ENCODE measurements at places on chromosomes 6 and 20.

DNA sequence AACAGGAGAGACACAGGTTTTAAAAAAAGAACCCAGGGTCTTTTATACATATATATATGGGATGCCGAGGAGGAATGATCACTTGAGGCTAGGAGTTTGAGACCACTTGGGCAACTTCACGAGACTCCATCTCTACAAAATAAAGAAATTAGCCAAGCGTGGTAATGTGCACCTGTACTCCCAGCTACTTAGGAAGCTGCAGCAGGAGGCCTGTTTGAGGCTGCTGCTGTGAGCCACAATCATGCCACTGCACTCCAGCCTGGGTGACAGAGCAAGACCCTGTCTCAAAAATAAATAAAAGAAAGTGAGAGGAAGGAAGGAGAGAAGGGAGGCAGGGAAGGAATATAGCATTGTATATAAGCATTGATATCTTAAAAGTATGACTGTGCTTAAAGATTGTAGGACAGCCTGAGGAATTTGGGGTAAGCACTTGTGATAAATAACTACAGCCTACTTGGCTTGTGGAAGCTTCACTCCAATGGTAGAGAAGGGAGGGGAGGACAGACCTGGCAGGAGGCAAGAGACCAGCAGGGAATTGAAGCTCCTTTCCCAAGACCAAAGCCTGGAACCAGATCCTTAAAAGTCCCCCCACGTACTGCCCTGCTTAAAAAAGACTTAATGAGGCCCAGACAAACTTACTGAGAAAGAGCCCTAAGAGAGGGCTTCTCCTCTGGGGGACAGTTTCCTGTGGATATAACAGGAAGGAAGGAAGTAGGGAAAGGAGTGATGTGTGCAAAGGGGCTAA, 2.5 kb upstream of the SNTA1 start:
- no peak for DNase-seq

GRCh38 chr6:163487606-163488005, 73.1 kb downstream of the QKI start:
- DNase-seq: no peak

- no peak for DNase-seq
Measured at GRCh38 chr20:48211238-48211637, 426.0 kb upstream of the SULF2 start.

DNA sequence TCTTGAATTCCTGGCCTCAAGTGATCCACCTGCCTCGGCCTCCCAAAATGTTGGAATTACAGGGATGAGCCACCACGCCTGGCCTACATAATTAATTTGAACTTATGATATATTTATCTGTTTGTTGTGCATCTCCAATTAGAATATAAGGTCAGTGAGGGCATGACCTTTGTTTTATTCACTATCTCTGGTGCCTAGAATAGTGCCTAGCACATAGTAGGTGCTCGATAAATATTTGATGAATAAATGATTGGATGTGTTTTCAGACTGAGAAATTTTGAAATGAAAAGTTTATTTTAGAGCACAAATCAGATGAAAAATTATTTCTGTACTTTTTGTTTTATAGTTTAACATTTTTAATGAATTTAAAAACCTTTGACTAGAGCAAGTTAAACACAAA, 19.4 kb upstream of the VEGFA start:
- no peak for DNase-seq

- no peak for DNase-seq
Measured at GRCh38 chr6:128882991-128883611, at the start of gene LAMA2. Gene LAMA2, plus strand, starts transcription at chr6:128883138. Its CDS starts 108 bp downstream, at chr6:128883246.

DNA sequence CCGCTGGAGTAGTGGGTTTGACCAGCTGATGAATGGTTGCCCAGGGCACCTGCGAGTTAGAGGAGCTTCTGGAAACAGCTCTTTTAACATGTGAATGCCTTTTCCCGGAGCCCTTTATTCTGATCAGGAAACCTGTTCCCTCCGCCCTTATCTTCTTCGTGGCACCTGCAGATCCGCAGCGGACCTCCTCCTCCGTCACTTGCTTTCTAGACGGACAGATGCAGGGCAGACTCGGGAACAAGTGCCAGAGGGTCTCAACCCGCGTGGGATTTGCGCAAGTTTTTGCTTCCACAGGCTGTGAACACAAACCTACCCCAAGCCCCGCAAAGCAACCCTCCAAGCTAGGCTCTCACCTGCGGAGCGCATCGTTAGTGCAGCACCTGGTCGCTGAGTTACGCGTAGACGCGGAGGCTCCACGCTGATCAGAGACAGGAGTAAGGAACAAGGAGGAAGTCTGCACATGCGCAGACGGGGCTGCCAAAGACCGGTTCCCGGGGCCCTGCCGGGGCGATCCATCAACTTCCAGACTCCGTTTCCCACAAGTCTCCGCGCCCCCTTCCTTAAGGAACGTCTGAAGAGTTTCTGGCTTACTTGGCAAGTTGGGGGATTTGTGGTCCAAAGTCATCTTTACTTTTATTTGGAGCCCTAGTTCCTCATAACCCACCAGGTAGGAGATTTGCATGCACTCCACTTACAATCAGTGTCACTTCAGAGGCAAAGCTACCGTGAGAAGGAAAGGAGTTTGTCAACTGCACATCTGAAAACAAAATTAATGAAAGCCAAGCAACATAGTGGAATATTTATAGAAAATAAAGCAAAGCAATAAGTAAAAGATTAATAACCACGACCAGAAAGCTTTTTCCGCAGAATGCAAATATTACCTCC, 52.7 kb upstream of the ELMO2 start:
- no peak for DNase-seq

DNA sequence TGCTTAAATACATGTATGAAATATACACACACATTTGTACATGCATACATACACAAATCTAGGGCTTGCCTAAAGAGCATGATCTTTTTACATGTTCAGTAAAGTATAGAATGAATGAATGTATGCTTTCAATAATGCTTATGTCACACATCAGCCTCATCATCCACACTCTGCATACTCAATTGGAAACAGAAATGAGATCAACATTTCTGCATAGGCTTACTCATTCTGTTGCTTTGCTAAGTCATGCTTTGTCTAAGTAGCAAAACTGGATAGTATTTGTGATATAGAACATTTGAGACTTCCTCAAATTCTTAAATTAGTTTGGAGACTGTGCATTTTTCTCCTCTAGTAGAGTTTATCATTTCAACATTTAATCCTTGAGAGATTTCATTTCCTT, 343.3 kb downstream of the ADGRB3 start:
- no peak for DNase-seq

- no peak for DNase-seq
Measured at GRCh38 chr6:87182321-87182720, 27.0 kb downstream of the ZNF292 start.

DNA sequence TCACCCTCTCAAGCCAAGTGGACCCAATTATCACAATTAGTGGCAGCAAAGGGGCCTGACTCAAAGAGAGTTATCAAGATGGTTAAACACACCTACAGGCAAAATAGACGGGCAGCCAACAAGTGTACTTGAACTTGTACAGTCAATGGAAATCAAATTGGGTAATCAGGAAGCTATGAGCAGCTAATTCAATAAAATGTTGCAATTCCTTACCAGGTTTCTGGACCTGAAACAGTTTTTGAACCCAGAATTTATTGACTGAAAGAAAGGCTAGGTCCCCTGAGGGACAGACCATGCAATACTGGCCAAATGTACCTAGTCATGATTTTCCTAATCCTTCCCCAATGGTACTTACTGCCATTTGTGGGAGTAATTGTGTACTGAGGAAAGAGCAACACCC, 679.8 kb downstream of the EPM2A start:
- DNase-seq: no peak

- DNase-seq: no peak
Measured at GRCh38 chr20:4737857-4738627, 16.3 kb downstream of the PRND start.

DNA sequence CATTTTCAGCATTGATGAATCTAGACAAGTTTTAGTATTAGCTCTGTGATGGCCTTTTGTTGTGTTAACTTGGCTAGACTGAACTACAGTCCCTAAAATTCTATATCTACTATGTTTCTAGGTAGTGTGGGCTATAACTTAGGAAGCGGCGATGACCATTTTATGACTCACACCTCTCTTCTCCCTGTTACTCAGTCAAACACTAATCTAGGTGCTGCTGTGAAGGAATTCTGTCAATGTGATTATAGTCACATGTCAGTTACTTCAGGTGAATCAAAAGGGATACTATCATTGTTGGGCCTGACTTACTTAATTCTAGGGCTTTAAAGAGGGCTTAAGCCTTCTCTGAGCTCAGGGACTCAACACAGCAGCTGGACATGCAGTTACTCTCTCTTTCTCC, 691.5 kb upstream of the MAP3K7 start:
- no peak for DNase-seq

GRCh38 chr6:97427648-97428047, 144.6 kb upstream of the MMS22L start:
- DNase-seq: no peak

GRCh38 chr6:110095101-110095500, 84.4 kb downstream of the WASF1 start:
- DNase-seq: peak; percentile 5

GRCh38 chr6:63418741-63419140, 99.0 kb upstream of the LGSN start:
- peak; percentile 40 for DNase-seq

GRCh38 chr6:41966214-41966920, 24.8 kb upstream of the CCND3 start:
- no peak for DNase-seq

DNA sequence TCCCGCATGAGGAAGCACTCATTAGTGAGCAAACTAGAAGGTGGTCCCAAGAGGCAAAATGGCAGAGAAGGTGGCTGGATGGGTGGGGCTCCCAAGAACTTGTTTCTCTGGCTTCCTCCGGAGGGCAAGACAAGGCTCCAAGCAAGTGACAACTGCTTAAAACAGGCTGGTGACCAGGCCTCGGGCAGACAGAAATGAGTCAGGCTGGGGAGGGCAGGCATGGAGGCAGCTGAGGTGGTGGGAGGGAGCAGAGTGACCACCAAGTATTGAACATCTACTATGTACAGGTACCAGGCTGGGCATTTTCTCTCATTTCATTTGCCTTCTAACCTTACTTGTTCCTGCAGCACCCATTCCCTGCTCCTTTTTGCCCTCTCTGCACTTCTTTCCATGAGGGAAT, 33.4 kb downstream of the TNXB start:
- no peak for DNase-seq

DNA sequence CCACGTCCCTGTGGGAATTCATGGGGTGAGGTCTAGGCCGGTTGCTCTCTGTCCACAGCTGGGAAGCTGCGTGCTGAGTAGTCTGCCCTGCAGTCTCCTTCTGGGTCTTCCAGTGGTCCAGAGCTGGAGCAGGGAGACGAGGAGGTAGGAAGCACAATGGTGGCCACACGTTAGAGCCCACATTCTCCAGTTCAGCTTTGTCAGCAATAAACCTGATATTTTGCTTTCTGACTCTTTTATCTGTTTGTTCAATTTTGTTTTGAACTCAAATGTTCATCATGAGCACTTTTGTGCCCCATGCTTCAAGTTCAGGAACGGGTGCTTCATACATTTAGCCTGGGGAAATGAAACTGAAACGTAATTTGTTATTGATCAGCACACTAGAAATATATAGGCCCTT, 21.3 kb downstream of the FNDC1 start:
- no peak for DNase-seq

GRCh38 chr20:61979701-61980635, 85.7 kb downstream of the TAF4 start:
- no peak for DNase-seq

DNA sequence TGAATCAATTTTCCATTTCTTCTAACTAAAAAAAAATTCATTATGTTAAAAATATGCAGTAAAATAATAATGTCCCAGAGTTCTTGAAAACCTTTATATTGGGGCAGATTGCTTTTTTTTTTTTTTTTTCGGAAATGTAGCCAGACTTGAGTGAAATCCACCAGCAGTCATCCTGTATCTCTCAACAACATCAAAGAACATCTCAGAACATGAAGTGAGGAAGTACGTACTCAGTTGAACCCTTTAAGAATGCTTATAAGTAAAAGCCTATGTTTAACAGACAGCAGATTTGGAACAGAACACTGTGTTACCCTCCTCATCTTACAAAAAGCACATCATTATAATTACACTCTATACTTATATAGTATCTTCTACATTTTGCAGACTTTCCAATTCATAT, 51.0 kb upstream of the SUPT3H start:
- no peak for DNase-seq

- no peak for DNase-seq
Measured at GRCh38 chr20:48585061-48585870, 242.5 kb downstream of the PREX1 start.

DNA sequence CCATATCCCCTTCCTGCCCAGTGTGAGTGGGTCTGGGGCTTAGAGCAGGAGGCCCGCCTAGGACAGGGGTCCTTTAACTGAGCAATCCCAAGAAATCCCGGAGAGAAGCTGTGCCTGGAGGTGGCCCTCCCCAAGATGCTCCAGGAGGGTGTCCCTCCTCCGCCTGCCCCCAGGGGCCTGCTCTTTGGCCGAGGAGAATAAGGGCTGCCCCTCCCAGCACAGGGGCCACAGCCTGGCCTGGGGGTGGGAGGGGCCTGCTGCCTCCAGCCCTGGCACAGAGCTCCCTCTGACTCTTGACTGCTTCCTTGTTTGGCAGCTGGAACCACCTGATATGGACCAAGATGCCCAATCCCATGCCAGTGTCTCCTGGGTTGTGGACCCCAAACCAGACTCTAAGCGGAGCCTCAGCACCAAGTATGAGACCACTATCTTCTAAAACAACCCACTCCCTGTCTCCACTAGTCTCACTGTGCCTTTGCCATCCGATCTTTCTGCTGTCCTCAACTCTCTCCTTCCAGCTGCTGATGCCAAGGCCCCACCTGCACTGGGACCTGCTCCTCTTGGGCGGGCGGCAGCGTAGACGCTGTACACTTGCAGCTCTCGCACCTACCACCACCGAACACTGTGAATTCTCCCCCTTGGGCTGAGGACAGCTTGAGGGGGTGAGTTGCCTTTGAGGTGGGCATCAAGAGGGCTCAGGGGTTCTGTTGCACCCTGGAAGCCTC, 54.3 kb downstream of the TCP11 start:
- DNase-seq: no peak

DNA sequence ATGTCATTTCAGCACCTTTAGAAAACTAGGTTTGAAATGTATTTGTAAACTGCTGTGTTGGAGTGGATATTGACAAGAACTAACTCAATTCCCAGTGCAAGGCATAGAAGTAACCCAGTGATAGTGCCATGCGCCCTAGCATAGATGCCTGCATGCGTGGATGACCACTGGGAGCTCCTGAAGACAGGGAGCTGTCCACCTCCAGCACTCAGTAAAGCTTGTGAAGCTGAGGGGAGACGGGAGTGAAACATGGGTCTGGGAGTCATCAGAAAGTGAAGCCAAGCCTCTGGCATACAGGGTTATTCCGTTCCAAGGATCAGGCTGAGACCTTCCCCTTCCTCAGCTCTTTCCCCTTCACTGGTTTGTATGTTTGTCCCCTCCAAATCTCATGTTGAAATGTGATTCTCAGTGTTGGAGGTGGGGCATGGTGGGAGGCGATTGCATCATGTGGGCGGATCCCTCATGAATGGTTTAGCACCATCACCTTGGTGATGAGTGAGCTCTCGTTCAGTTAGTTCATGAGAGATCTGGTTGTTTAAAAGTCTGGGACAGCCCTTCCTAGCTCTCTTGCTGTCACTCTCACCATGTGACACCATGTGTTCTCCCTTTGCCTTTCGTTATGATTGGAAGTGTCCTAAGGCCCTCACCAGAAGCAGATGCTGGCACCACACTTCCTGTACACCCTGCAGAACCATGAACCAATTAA, 146.5 kb upstream of the FERMT1 start:
- DNase-seq: no peak

- DNase-seq: no peak
Measured at GRCh38 chr20:23083553-23084220, 2.4 kb downstream of the CD93 start.

All from Kasumi-1 (cell line).